Stimulated activated CD4-positive, alpha-beta T cell treated with anti-CD3 and anti-CD28 coated beads, Interleukin-15, amount 100 ng/mL, for 1 hour (primary cell): ENCODE measurements at places on chromosomes 3 and 15.

GRCh38 chr3:185658943-185659342 lies 72.8 kb downstream of the SENP2 start:
- no peak for DNase-seq

DNA sequence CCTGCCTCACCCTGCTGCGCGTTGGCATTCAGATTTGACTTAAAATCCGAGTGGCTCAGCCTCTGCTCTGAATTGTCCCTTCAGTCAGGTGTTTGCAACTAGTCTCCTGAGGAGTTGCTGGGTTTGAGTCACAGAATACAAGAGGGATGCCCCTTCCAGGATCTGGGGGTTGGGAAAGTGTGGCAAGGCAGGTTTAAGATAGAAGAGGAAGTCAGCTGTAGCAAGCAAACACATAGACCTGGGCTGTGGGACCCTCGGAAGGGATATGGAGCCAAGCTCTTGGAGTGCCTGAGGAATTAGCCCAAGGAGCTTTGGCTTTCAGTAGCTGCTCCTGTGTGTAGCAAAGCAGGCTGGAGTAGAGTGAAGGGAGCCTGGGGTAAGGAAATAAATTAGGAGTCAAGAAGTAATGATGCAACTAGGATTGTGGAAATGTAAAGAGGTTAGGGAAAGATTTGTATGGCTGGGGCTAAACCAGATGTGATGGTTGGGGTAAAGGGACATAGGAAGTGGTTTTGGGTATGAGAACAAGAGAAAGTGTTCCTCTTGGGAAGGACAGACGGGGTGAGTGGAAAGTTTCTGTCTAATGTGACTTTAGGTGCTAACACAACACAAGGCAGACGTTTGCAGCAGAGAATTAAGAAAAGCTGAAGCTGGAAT lies 41.2 kb downstream of the RAB7A start:
- no peak for DNase-seq

DNA sequence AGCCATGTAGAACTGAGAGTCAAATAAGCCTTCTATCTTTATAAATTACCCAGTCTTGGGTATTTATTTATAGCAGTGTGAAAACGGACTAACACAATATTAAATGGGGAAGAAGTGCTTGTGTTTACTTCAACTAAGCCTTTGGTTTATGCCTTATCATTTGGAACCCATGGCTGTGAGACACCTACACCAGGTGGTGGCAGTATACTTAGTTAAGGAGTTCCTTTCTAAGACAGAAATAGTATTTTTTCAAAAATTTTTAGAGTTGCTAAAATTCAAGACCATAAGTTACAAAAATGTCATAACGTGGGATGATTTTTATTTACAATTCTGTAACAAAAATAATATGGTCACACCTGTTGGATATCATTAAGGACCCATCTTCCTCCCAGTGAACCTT lies 354.5 kb upstream of the SOX14 start:
- DNase-seq = no peak

DNA sequence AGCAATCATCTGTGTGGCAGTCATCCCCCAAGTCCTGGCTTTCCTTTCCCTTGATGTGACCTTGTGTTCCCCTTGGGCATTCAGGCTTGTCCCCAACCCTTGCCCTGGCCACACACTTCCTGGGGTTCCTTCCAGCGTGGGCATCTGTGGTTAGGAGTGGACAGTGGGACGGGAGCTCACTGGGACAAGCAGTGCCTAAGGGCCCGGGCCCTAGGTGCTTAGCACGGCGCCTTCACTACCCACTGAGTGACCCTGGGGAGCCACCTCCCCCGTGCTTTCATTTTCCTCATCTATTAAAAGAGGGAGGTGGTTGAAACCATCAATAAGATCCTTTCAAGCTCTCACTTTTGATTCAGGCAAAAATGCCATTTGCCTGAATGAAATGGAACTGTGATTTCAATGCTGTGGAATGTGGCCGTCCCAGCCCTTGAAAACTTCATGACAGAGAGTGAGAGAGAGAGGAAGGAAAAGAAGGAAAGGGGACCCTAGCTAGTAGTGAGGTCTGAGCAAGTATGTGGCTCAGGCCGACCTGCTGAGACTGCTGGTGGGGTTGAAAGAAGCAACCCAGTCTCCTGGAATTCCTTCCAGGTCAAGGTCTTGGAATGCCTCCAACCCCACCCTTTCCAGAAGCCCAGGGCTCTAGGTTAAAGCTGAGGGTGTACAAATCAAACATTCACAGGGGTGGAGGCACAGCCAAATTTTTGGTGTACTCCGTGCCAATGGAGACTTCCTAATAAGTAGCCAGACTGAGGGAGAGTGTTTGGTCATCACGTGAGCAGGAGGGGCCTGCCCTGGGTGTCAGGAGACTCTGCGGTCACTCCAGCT lies 302.9 kb downstream of the TLE3 start:
- DNase-seq = no peak

GRCh38 chr3:29949940-29950616 lies 656.3 kb upstream of the TGFBR2 start:
- no peak for DNase-seq

GRCh38 chr3:77746892-77747291 lies 707.0 kb downstream of the ROBO2 start:
- no peak for DNase-seq

DNA sequence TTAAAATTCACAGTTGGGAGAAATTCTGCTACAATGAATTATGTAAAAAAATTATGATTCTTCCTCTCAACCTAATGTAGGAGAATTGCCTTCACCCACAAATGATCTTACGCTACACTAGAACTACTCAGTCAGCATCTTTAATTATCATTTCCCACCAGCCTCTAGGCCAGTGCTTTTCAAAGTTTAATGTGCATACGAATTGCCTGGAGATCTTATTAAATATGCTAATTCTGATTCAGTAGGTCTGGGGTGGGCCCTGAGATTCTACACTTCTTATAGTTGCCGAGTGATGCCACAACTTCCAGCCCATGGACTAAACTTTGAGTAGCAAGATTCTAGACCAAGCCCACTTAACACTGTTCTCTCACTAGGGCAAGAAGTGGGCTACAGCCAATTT lies 236.9 kb upstream of the ICE2 start:
- DNase-seq = no peak

- no peak for DNase-seq
Observed at GRCh38 chr3:4850211-4850927, 128.9 kb upstream of the BHLHE40 start.

GRCh38 chr3:149356630-149357029 lies 20.8 kb downstream of the TM4SF1 start:
- no peak for DNase-seq

DNA sequence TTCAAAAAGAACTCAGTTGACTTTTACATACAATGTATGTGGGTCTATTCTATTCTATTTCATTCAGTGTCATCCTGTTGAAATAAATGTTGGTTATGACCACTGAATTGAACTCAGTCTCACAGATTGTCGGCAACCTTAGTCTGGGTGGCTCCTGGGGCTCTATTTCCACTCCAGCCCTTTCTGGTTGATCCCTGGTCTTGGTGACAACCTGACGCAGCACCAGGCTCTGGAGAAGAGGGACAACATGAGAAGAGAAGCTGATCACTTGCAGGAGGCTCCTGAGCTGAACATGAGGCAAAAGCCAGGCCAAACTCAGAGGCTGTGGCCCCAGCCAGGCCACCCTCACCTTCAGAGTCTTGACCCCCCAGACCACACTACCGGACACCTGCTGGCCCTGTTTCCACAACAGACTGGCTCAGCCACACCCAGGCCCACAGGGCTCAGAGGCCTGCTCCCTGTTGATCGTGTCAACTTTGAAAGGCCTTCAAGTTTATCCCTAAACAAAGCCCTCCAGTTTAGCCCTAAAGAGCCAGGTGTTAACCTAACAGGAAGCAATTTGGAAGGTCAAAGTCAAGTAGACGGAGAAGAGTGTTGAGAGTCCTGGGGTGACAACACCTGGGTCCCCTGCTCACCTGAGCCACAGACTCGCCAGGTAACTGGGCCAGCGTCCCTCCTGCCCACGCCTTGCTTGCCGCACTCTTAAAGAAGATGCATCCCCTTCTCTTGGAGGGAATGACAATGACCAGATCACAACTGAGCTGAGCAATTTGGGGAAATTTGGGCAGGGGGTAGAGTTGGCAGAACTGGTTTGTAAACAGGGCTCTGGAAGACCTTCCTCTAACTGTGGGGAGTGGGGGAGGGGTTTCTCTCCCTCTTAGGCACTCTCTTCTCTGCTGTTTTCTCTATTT lies 15.4 kb upstream of the MUC20 start:
- DNase-seq = no peak
